CD4-positive, alpha-beta memory T cell (primary cell): ENCODE measurements at places on chromosomes 4 and X. TPM values are rescaled to one million over a fixed set of nuclear protein-coding genes. Genes with fewer than 3 reads are reported as not detected.

Gene DGAT2L6
- total RNA-seq, result not detected

Gene ATP1B4
- not detected for total RNA-seq

Gene CTAG1B
- total RNA-seq, result not detected

Gene ATXN3L
- total RNA-seq, result not detected

Gene AFP
- total RNA-seq, result not detected

Gene TEX13D
- not detected for total RNA-seq

Gene TSPAN7
- total RNA-seq, result not detected

GRCh38 chr4:113317523-113317922, 268.1 kb downstream of the ANK2 start:
- no peaks in the 10 kb centered on the region for H3K36me3 ChIP-seq
- no peak for DNase-seq
- no peak overlapping the region for H3K4me3 ChIP-seq

DNA sequence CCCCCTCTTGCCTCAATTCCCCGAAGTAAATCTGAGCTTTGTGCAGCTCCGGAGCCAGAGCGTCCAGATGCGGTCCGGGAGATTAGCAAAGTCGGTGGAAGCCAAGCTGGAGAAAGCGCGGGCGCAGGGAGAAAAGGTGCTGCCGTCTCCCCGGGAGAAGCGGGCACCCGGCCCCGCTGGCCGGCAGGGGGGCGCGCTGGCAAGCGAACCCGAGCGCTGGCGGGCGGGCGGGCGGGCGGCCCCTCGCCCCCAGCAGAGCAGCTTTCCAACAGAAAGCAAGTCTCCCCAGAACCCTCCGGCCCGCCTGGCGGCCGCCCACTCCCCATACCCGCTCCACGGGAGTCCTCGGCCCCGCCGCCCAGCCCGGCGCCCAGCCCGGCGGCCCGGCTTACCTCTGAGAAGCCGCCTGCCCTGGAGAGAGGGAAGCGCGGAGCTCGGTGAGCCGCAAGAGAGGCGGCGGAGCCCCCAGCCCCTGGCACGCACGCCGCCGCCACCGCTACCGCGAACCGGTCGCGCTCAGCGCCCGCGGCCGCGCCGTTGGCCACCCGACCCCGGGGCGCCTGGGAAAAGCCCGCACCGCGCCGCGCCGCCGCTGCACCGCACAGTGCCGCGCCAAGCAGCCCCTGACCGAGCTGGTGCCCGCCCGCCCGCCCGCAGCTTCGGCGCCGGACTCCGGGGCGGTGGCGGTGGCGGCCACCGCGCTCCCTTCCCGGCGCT, 529 bp upstream of the CITED1 start:
- H3K4me3 ChIP-seq, result peak overlapping the region; percentile 41
- peaks cover 24% of the 10 kb centered on the region for H3K4me1 ChIP-seq
- H3K27me3 ChIP-seq, result peaks cover 5% of the 10 kb centered on the region
- peak; percentile 11 for DNase-seq

- H3K36me3 ChIP-seq, result no peaks in the 10 kb centered on the region
- H3K4me1 ChIP-seq, result no peaks in the 10 kb centered on the region
- no peak overlapping the region for H3K4me3 ChIP-seq
- H3K27ac ChIP-seq, result no peak overlapping the region
These were observed 133.0 kb downstream of the PARM1 start for GRCh38 chr4:75065909-75066308.

GRCh38 chrX:128309311-128309710, 257.1 kb upstream of the ACTRT1 start:
- no peaks in the 10 kb centered on the region for H3K27me3 ChIP-seq
- no peak overlapping the region for H3K4me3 ChIP-seq

GRCh38 chr4:165716472-165716871, 156.6 kb upstream of the TLL1 start:
- no peak for DNase-seq
- H3K4me1 ChIP-seq, result no peaks in the 10 kb centered on the region
- no peak overlapping the region for H3K27ac ChIP-seq
- no peak overlapping the region for H3K4me3 ChIP-seq
- no peaks in the 10 kb centered on the region for H3K36me3 ChIP-seq

GRCh38 chr4:8516996-8517550, 63.1 kb upstream of the GPR78 start:
- no peak overlapping the region for H3K4me3 ChIP-seq
- no peaks in the 10 kb centered on the region for H3K36me3 ChIP-seq
- no peak overlapping the region for H3K27ac ChIP-seq
- no peaks in the 10 kb centered on the region for H3K4me1 ChIP-seq
- DNase-seq, result no peak

DNA sequence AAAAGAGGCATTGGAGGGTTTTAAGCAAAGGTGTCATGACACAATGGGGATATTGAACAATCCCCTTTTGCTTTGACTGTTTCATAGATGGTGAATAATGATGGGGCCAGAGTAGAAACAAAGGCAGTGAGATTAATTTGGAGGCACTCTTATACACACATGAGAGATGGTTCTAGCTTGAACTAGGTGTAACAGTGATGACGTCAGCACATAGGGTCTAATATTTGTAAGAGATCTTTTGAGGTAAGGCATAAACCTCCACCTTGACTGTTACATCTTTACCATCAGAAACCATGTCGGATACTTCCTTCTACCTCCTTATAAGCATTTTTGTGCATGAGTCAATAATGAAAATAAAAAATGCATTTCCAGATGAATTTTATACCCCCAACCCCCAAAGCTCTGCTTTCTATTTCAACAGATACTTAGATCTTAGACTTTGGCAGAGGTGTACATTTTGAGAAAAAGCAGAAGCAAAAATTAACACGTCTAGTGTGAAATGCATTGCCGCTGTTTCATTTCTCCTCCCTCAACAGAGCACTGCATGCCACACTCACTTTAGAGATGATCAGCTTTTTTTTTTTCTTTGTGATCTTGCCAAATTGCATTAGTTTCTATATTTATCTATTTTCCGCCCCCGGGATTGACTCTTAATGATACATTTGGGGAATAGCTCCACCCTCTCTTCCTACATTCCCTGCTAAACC, 87.2 kb downstream of the HS3ST1 start:
- no peak overlapping the region for H3K4me3 ChIP-seq
- H3K27me3 ChIP-seq, result no peaks in the 10 kb centered on the region
- no peak overlapping the region for H3K27ac ChIP-seq
- no peaks in the 10 kb centered on the region for H3K36me3 ChIP-seq
- DNase-seq, result no peak

- H3K4me1 ChIP-seq, result no peaks in the 10 kb centered on the region
- H3K27ac ChIP-seq, result no peak overlapping the region
- no peak overlapping the region for H3K4me3 ChIP-seq
These were observed 186.1 kb downstream of the ENOX2 start for GRCh38 chrX:130716781-130717413.

DNA sequence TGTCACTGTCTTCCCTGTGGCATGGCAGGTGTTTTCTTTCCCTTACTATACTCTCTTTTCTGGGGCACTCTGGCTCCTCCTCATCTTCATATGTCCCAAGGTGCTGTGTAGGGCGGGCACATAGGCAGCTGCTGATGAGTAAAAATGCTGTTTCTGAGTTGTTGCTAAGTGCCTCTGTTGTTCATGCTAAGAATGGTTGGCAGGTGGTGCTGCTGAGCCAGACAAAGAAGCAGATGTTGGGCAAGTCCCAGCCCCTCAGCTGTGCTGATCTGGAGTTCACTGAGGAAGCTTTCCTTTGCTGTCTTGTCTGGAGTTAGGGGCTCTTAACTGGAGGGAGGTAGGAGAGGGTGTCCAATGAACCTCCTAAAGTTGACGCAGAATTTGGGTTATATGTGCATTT, 40.6 kb downstream of the HADH start:
- DNase-seq, result peak; percentile 66
- H3K4me1 ChIP-seq, result peaks cover 25% of the 10 kb centered on the region
- no peak overlapping the region for H3K4me3 ChIP-seq
- H3K36me3 ChIP-seq, result peaks cover 7% of the 10 kb centered on the region
- no peaks in the 10 kb centered on the region for H3K27me3 ChIP-seq

GRCh38 chr4:3302786-3303564, 10.2 kb downstream of the RGS12 start:
- no peak overlapping the region for H3K27ac ChIP-seq
- H3K4me1 ChIP-seq, result peaks cover 55% of the 10 kb centered on the region
- no peaks in the 10 kb centered on the region for H3K36me3 ChIP-seq
- DNase-seq, result peak; percentile 26
- peak overlapping the region; percentile 30 for H3K4me3 ChIP-seq
- no peaks in the 10 kb centered on the region for H3K27me3 ChIP-seq

GRCh38 chr4:186724864-186725468, 1.3 kb upstream of the FAT1 start:
- H3K4me3 ChIP-seq, result no peak overlapping the region
- DNase-seq, result no peak
- H3K36me3 ChIP-seq, result no peaks in the 10 kb centered on the region
